ENCODE measurements at places on chromosomes 1 and 21.

DNA sequence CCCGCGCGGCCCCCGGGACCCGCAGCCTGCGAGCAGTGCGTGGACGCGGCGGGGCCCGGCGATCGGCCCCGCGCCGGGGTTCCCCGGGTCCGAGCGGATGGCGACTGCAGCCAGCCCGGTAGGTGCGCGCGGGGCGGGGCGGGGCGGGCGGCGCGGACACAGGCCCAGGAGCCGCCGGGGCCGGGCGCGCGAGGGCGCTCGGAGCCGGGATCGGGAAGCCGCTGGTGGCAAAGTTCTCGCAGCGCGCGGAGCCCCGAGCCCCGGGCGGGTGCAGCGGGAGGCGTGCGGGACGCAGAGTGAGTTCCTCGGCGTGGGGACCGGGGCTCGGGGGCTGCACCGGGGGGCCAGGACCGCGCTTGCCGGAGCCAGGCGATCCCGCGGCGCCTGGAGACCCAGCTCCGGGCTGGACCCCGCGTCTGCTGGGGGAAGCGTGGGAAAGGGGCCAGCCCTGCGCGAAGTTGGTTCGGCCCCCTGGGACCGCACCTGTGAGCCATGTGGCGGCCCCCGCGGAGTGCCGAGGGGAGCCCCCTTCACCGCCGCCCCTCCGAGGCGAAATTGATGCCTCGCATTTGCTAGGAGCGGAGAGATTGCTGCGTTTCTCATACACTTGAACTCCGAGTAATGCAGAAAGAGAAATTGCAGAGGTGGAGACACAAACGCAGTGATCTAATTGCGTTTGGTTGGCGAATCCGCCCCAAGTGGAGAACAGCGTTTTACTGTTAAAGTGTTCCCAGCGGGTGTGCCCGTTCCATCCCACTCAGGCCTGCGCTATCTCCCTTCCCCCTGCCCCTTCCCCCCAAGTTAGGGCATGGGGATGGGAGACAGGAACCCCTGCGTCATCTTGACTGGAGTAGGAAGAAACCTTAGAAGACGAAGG, 228.9 kb upstream of the TMEM51 start:
- peak; percentile 39 for DNase-seq

DNA sequence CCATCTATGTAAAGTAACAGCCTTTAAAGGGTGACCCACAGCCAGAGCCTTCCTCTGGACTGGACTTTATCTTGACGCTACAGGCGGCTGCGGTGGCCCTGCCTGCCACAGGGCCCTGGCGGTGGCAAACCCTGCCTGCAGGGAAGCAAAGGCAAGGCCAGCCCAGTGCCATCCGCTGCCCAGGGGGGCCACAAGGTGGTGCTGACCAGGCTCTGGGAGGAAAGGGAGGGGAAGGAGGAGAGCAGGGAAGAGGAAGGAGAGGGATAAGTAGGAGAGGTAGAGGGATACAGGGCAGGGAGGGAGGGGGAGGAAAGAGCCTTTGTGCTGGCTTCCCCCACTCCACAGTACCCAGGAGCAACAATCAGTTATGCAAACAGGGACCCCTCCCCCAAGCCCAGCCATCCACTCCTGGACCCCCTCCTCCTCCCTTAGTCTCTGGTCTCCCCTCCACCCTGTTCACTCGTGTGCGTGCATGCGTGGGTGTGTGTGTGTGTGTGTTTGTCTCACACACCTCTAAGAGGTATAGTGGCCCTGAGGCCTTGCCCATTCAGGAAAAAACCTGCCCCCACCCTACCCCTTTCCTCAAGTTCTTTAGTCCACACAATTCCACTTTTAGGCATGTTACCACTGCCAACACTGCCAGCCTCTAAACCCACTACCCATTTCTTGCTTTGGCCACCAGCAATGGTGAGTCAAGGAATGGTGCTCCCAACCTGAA, 30.3 kb downstream of the SSBP3 start:
- DNase-seq, result no peak

- no peak for DNase-seq
Observed at GRCh38 chr1:3852711-3853485, 4.1 kb downstream of the CEP104 start.

DNA sequence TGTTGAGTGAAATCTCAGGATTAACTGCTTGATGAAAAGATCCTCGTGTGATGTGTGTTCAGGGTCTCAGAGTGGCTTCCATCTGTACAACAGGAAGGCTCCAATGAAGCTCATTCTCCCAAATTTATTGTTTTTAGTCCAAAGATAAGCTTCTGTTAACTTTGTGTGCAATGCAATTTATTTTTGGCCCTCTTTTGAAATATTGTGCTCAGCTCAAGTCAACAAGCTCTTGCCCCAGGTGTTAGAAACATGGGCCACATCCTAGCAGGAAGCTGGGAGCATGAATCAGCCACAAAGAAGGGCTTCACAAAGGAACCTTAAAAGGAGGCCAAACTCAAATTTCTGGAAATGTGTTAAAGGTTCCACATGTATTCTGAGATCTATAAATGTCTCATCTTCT, 135.7 kb downstream of the PCP4 start:
- no peak for DNase-seq

DNA sequence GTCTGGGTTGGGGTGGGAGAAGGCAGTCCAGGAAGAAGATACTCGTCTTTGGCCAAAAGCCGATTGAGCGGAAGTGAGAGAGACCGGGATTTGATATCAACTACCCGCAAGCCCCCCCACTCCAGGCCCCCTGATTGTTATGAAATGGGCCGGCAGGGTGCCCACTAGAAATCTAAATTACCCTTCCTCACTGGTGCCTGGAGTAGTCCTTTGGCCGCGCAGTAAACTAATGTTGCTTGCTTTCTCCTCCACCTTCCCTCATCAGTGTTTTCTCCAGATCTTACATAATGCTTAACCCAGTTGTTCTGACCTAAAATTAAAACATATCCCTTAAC, 119.2 kb upstream of the BARHL2 start:
- DNase-seq, result no peak

DNA sequence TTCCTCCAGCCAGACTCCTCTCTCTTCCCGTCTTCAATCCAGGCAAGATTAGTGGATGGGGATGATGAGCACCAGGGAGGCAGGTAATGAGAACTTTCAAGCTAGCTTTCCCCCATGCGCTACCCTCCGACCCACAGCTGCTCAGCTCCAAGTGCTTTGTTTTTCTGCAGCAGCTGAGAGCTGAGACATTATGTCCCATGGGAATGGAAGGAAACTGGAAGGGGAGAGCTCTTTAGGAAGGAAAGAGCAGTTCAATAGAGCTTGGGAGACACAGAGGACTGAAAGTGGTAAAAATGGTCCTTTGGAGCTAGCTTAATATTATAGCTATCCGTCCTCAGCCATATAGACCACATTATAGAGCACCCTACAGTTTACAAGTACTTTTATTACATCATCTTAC, 39.8 kb downstream of the RAB3B start:
- no peak for DNase-seq

DNA sequence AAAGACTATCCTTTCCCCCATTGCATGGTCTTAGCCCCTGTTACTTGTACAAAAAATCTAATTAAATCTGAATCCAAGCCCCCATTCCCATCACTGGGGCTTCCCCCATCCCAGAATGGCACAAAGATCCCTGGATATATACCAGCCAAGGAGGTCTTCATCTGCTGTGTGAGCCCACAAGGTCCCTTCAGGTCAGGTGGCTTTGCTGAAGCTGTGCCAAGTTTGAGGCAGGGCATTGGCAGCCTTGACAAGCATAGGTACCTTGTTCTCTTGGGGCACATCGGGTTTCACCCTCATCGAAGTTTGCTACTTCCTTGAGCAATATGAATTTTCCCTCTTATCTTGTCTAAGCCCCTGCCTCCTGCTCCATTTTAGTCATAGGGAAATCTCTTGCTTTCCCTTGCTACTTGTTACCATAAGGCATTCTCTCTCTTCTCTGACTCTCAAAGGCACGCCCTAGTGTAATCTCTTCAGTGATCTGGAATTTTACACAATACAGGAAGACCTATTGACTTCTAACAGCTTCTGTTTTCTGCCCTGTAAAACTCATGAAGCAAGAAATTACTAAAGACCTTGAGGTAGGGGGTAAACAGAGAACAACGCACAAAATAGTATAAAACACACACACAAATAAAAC, 71.4 kb upstream of the COG2 start:
- no peak for DNase-seq
